Astrocyte of the spinal cord (primary cell): ENCODE measurements at places on chromosomes 4 and X.

DNA sequence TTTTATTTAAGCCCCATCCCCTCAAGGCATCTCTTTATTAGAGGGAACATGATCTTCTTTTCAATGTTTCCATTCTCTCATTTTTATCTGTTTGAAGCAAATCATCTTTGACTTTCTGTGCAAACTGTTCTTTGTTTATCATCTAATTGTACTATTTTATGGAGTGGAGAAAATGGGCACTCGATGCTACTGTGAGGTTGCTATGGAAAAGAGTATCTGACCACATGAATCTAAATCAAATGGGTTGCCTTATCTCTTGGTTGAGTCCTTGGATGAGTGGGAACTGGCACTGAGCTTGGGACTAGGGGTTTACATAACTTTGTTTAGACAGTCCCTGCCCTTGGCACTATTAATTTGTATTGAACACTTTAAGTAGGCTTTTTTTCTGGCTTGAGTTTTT, 9.1 kb downstream of the OCRL start:
- DNase-seq, result no peak

- no peak for DNase-seq
Measured at GRCh38 chrX:13415509-13415908, 95.7 kb upstream of the ATXN3L start.

DNA sequence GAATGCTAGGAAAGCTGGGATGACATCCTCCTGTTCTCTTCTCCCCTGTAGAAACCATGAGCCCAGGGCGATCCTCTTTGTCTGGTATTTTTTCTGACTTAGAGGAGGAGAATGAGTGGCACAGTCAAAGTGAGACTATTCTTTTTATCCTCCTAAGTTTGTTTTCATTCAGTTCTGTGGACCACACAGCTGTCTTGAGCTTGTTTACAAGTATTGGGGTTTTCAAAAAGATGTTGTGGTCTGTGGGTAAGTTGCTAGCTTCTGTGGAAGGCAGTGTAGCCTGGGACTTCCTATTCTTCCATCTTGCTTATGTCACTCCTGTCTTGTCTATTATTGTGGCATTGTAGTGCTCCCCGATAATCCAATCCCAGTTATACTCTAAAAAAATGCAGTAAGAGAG, 223.0 kb downstream of the PAPSS1 start:
- DNase-seq, result no peak

DNA sequence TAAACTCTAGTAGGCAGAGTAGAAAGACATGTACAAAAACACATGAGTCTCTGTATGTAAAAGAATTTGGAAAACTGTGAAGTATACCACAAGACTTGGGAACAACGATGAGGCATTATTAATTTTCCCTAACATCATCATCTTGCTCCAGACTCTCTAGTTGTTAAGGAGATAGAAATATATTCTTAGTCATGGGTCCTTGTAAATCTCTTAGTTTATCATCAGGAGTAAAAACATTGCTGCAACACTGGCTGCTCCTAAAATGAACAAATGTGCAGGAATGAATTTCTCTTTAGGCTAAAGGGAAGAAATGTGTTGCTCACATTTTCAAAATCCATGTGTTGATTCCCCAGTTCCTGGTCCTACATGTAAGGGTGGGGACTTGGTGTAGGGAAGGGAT, 384.6 kb downstream of the STIM2 start:
- no peak for DNase-seq

- DNase-seq, result no peak
Measured at GRCh38 chrX:626745-627509, 3.7 kb upstream of the SHOX start.
